CD4-positive, alpha-beta memory T cell (primary cell): ENCODE measurements at places on chromosomes 1 and 21.
A peak's percentile ranks its signal among the peaks of the same experiment; 100 is the strongest.

DNA sequence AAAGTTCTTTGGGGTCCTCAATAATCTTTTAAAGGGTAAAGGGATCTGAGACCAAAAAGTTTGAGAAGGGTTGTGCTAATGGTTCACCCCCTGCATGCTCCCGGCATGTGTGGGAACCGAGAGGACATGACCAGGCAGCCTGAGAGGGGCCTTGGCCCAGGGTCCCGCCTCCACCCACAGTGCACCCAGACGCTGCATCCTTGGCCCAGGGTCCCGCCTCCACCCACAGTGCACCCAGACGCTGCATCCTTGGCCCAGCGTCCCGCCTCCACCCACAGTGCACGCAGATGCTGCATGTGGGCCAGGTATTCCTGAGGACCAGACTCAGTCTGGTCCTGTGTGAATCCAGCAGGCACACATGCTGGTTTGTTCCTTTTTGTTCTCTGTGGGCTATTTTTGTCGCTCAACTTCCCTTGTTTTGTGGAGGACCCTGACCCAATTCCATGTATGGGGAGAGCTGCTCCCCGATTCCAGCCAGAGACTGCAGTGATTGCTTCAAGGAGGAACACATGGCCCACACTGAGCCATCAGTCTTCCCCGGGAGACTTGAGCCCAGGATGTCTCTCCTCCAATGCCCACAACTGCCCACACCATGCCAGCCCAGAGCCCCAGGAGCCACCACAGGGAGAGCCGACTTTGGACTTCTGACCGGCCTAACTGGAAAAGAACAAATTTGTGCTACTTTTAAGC, 3.5 kb downstream of the NPHP4 start:
- DNase-seq: no peak

DNA sequence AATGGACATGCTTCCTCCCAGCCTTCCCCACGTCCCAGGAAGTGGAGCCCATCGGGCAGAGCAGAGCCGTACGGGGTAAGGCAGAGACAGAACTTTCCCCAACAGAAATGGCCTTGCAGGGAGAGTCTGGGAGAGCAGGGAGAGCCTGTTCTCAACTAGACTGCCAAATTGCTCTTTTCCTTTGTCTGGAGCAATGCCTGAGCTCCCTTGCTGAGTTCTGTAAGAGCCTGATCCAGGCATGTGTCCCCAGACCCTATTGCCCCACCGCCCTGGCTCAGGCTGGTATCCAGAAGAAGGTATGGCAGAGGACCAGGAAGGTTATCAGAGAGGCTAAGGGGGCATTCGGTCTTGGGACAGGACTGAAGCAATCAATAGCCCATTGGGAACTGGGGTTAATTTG, 79.9 kb downstream of the TMEM53 start:
- no peak for DNase-seq

DNA sequence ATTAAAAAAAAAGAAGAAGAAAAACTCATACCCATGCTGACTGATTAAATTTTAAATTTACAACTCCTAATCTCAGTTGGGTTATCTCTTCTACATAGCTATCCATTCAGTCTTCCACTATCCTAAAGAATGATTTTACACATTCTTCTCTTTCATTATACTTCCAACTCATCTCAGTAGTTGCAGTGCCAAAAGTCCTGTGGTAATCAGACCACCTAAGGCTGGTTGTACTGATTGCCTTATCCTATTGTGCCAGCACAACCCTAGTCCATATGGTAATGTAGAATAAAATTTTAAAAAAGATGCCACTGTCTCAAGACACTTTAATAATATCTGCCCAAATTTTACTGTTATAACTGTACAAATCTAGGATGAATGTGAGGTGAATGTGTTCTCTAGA, 448.0 kb downstream of the LRRIQ3 start:
- DNase-seq: no peak

- no peak for DNase-seq
Observed at GRCh38 chr1:158248771-158249170, 5.5 kb upstream of the CD1A start.

- DNase-seq: no peak
Observed at GRCh38 chr1:27763358-27763757, 9.7 kb upstream of the STX12 start.

- no peak for DNase-seq
Observed at GRCh38 chr1:160806784-160807183, 10.8 kb downstream of the LY9 start.

DNA sequence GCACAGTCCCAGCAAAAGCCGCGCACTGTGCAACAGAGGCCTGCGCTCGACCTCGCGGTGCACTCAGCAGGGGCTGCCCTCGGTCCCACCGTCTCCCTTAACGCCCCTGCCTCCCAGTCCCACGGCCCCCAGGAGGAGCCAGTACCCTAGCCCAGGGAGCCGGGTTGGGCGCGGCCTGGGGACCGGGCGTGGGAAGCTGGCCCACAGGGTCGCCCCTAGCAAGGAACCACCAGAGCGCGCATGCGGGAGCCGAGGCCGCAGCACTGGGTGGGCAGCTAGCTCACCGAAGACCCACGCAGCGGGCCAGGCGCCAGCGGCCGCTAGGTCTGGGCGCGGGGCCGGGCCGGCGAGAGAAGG, 21.6 kb upstream of the ZNF678 start:
- no peak for DNase-seq

DNA sequence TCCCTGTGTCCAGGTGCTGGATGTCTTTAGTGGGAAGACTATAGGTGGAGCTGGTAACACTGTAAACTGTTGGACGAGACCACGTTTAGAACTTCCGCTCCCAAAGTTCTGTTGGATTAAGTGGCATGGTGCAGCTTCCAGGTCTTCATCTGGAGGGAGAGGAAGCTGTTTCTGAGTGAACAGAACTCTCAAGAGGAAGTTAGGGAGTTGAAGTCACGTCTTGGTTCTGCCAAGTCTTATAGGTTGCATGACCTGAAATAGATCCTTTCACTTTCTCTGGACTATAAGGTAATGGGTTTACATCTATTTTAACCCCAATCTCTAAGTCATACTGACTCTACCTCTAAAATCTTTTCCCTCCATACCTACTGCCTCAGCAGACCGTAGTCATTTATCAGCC, 97.4 kb upstream of the TNR start:
- no peak for DNase-seq

GRCh38 chr1:21537932-21538630, 28.9 kb downstream of the ALPL start:
- no peak for DNase-seq

DNA sequence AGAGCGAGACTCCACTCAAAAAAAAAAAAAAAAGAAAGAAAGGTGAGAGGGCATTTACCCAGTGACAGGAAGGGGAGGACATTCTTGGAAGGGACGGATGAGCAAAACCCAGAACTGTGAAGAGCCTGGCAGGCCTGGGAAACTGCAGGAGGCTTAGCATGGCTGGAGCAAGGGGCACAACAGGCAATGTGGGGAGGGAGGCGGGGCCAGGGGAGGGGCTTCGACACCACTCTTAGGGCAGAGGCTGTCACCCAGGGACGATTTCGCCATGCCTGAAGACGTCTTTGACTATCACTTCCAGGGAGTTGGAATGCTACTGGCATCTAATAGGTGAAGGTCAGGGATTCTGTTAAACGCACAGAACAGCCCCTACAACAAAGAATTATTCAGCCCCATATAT, 184.0 kb downstream of the HUNK start:
- DNase-seq: no peak

DNA sequence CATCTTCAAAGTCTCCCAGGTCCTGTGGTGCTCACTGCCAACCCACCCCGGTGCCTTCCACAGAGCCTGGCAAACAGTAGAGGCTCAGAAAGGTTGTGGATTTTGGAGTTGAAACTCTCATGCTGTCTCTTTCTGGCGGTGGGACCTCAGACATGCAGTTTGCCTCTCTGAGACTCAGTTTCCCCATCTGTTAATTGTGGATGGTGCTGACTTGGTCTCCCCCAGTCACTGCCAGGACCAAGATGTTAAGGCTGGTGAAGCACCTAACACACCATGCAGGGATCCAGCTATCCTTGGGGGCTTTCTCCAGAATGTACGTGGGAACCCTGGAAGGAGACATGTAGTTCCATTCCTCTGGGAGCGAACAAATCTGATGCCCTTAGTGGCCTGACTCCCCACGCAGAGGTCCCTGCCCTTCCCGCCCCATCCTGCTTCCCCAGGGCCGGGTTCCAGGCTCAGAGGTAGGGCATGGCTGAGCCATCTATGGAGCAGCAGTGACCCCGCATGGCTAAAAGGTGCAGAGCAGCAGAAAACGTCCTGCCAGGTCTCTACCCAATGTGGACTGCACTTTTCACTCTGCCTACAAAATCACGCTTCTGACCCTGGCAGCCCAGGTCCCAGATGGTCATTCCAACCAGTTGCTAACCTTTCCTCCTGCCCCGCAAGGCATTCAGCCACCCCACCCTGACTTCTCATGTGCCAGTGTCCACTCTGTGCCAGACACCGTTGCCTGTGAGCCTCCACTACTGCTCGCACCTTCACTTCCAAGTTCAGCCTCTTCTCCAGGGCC, 9.2 kb upstream of the TTC22 start:
- DNase-seq: peak; percentile 43

DNA sequence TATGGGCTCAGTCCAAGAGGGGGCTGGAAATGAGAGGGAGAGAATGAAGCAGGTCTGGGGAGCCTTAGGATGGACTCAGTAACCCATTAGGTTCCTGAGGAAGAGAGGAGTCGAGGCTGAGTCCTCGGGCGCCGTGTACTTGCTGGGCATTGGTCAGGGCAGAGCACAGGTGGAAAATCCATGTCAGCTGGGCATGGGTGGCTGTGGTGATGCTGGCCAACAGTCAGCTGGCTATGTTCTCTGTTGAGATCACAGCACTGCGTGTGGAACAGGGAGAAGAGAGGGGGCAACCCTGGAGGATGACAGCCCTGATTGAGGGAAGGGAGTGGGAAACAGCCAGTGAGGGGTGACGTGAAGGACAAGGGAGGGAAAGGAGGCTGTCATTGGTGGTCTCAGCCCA, 43.1 kb upstream of the CLSTN1 start:
- DNase-seq: no peak

DNA sequence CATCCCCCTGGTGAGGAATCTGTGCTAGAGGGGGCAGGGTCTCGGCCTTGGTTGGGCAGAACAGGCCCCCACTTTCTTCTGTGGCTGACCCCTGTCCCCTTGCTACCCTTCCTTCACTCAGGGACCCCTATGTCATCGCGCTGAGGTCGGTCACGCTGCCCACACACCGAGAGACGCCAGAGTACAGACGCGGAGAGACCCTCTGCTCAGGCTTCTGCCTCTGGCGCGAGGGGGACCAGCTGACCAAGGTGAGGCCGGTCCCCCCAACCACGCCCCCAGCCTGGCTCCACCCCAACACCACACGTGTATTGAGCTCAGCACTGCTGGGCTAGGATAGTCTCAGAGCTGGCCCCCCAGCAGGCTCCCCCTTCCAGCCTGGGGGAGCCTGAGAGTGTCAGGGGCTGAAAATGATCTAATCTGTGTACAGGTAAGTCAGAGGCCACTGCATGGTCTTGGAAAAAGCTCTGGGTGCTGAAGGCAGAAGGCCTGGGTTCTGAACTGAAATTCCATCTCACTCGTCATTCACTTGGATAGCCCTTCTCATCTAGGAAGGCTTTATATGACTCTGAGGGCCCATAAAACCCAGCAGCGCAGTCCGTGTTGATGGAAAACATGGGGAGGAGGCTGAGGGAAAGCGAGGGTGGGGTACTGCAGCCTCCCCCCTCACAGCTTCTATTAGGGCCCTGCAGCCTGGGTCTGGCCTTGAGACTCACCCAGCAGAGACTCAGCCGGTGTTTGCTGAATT, 15.3 kb downstream of the FAM151A start:
- DNase-seq: no peak

GRCh38 chr1:83552820-83553219, 446.1 kb downstream of the TTLL7 start:
- DNase-seq: no peak

- DNase-seq: no peak
Observed at GRCh38 chr1:222224636-222225315, 323.1 kb downstream of the HHIPL2 start.

- no peak for DNase-seq
Observed at GRCh38 chr1:12851779-12852178, 3.3 kb upstream of the HNRNPCL1 start.

- DNase-seq: no peak
Observed at GRCh38 chr1:203153989-203154821, 21.4 kb downstream of the MYBPH start.

GRCh38 chr1:224898937-224899336, 30.5 kb upstream of the DNAH14 start:
- DNase-seq: no peak

GRCh38 chr1:43143441-43143888, 28.6 kb downstream of the EBNA1BP2 start:
- no peak for DNase-seq

DNA sequence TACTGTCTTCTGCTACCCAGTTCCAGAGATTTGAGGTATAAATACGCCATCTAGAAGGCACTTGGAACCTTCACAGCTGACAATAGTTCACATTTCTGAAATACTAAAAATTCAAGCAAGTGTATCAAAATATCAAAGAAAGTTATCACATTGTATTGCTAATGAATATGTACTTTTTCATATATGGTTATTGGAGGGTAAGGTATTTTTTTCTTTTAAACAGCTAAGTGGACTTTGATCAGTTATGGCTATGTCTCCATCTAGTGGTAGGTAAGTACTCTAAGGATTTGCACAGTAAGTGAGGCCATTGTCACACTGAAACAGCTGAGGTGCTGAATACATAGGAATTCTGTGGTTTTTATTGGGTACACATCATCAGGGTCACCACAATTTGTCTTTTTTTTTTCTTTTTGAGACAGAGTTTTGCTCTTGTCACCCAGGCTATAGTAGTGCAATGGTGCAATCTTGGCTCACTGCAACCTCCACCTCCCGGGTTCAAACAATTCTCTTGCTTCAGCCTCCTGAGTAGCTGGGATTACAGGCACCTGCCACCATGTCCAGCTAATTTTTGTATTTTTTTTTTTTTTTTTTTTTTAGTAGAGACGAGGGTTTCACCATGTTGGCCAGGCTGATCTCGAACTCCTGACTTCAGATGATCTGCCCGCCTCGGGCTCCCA, 49.1 kb upstream of the CR2 start:
- peak; percentile 52 for DNase-seq

DNA sequence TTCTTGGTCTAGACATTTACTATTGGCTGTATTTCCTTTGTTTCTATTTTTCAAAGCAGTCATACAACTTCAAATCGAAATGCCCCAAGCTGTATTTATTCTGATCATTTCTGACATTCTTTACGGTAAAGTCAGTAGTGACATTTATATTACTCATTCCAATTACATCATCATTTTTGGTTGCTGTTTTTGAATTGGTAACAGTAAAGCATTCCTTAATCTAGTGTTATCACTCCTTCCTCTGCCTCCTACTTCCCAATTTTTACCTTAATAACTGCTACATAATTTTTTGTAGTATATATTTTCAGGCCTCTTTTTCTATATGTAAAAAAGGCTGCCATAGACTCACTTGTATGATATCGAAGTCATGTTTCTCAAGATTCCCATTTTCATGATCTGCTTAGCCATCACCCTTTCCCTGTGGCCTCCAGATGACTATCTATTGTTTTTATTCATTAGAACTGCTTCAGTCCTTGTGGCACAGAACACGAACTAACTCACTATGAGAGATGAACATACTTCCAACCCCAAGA, 167.2 kb downstream of the RUNX1 start:
- no peak for DNase-seq

DNA sequence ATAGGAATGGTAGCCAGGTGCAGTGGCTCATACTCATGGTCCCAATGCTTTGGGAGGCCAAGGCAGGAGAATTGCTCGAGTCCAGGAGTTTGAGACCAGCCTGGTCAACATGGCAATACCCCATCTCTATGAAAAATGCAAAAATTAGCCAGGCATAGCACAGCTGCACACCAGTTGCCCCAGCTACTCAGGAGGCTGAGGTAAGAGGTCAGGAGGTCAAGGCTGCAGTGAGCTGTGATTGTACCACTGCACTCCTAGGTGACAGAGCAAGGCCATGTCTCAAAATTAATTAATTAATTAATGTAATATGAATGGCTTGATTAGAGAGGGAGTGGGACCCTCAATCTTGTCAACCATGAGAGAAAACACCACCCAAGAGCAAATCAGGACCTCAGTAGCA, 198.7 kb upstream of the DUSP10 start:
- no peak for DNase-seq
